Common myeloid progenitor, CD34-positive (primary cell): ENCODE measurements at places on chromosomes 2 and 18.

DNA sequence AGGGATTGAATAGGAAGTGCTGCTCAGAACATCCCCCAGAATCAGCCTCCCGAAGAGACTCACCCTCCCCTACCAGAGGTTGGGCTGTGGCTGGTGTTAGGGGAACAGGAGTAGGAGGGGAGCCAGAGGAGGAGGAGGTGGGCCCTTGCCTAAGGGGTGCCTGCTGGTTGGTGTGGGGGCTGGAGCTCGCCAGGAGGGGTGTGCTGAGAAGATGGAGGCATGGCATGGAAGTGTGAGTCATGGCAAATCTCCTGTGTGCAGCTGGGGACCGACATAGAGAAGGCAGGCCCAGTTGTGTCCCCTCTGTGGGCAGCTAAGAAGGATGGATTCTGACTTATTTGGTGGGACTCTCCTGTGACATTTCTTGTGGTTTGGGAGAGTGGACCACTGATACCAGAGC is 73.7 kb downstream of the DGKD start:
- DNase-seq: peak; percentile 19

DNA sequence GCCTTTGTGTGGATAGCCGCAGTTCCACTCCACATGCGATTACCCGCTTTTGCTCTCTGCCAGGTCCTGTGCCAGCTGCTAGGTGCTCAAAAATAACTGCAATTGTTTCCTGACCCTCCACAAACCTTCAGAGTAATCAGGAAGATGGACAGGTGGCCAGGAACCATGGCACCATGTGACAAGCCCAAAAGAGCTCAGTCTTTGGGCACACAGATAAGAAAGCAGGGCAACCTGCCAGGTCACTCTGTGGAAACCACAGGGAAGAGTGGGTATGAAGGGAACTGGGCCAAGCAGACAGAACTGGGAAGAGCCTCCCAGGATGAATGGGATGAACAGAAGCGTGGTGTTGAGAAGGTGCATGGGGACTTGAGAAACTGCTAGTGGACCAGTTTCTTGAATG is 79.4 kb upstream of the AGAP1 start:
- no peak for DNase-seq

DNA sequence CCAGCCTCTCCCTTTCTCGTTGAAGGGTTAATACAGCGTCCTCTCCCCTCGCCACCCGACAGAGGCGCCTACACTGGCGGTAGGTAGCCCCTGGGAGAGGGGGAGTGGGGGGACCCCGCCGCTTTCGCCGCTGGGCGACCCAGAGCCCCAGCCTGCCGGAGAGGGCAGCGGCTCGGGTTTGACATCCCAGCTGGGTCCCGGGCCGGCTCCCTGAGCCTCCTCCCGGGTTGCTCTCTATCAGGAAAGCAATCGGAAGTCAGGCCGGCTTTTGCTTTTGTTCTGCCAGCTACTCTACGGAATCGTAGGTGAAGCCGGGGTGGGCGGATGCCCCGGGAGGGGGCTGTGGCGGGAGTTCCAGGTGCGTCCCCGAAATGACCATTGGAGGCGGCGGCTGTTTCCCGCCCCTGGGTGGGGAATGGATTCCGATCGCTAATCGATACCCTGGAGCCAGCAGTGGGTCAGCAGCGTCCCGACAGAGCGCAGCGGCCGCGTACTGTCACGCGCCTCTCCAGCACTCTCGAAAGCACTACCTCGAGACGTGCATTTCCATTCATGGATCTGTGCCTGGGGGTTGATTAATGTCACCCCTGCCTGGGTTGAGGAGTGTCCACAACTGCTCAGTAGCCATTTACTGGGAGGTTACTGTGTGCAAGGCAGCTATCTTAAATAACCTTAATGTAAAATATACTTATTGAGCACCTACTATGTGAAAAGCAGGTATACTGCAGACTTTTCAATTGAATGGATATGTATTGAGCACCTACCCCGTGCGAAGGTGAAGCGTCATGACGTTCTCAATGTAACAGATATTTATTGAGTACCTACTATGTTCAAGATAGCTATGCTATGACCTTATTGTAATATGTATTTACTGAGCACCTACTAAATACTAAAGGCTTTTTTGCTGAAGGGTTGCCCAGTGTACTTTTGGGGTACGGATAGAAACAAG is 1.1 kb downstream of the MAPK4 start:
- DNase-seq: peak; percentile 2

DNA sequence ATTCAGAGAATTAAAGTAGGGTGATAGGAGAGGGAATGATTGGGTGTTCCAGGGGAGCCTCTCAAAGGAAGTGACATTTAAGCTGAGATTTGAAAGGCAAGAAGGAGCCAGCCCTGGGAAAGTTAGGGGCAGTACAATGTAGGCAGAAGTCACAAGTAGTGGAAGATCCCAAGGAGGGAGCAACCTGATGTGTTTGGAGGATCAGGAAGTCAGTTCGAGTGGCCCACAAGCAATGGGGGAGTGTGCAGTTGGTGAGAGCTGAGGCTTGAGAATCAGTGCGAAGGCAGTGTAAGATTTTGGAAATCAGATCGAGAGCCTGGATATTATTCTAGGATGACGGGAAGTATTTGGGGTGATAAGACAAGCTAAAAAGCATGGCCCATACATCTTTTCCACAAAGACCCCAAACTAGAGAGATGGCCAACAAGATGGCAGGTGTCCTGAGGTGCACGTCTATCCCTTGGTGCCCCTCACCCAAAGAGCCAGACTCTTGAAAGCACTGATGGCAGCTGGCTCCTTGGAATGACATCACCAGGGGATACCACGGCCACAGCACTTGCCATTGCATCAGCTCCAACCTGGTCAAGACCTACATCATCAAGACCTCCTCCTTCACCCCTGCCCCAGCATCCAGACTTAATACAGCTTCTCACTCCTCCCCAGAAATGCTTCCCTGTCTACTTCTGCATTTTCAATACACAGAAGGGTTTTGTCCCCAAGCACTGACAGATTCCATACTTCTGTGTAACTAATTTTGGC is 127.3 kb downstream of the BCL2 start:
- peak; percentile 76 for DNase-seq

DNA sequence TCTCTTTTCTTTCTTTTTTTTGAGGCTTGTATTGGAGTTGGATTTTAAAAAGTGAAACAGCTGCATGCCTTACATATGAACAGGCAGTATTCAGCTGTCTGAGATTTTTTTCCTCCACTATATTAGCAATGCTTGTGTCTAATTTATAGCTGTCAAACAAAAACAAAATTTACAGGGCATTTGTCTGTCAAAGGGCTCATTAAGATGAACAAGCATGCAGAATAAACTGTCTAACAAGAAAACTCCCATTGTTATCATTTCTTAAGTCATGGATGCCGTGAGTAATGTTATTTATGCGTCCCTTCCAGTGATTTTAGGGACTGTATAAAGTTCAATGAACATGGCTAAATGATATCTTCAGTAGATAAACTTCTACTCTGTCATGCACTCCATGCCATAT is 674.7 kb downstream of the PLCL1 start:
- no peak for DNase-seq

DNA sequence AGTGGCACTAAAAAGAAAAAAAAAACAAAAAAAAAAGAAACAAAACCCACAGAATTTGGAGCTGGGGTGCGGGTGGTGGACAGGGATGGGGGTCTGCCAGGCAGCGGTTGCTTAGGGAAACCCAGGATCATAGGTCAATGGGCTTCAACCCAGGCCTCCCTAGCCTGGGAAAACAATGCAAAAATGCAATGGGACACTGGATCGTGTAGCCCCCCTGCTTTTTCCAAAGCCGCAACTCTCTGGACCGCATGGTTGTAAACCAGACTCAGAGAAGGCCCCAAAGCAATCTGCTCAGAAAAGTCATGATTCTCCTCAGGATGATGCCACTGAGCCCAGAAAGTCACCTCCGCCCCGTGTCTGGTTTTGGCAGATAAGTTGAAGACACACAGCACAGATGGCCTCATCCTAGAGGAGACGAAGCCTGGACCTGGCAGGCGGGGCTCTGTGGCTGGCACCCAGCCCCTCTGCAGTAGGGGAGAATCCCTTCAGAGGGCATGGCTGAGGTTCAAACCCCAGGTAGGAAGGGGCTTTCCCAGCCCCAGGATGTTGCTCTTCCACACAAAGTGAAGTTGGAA is 5.1 kb downstream of the DLX2 start:
- peak; percentile 67 for DNase-seq

- DNase-seq: no peak
These were observed 473.2 kb upstream of the SPHKAP start for GRCh38 chr2:228654707-228655106.

DNA sequence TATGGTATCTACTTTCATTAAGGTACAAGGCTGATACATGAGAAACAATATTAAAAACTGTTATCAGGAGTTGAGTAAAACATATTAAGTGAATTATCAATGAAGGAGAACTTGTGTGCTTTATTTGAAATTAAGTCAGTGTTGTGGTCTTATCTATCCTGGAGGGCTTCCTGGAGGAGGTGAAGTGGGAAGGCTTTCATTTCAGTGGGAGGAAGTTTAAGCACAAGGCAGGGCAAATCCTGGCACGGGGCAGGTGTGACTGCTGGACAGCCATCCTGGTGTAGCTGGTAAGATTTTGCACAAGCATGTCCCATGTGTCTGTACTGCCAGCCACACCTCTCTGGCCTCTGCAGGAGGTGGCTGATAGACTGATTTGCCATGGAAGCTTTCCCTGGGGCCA is 159.7 kb upstream of the SKOR2 start:
- DNase-seq: no peak

DNA sequence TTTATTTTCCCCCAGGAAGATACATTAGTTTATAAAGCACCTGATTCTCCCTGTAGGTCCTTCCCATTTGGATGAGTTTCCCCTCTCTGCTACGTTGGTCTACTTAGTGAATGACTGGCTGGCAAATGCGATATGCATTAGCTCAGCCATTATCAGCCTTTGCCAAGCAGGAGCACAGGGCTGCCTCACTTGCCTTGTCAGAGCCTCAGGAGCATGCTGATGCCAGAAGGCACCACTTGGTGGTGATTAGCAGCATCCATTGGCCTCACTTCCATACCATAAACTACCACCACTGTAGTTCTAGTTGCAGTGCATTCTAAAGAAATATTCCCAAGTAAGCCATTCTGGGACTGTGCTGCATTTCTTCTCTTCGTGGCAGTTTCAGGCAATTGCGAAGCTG is 442.8 kb upstream of the CHST9 start:
- no peak for DNase-seq

- no peak for DNase-seq
These were observed 73.6 kb upstream of the NCK2 start for GRCh38 chr2:105671156-105671555.

DNA sequence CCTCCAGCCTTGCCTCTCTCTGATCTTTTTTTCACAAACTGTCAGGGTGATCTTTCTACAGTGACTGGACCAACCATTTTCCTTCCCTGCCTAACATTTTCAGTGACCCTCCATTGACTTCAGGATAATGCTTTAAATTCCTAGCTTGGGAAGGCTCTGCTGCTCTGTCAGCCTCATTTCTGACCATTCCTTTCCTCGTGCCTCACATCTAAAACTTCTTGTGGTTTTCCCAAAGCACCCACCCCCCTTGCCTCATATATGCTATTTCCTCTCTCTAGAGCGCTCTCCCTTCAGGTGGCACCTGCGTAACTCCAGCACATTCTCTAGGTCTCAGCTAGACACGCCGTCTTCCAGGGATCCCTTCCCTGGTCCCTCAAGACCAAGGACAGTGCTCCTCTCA is 37.2 kb downstream of the DRC1 start:
- DNase-seq: no peak

GRCh38 chr18:75727456-75727855 is 300.0 kb upstream of the SMIM21 start:
- DNase-seq: peak; percentile 15

DNA sequence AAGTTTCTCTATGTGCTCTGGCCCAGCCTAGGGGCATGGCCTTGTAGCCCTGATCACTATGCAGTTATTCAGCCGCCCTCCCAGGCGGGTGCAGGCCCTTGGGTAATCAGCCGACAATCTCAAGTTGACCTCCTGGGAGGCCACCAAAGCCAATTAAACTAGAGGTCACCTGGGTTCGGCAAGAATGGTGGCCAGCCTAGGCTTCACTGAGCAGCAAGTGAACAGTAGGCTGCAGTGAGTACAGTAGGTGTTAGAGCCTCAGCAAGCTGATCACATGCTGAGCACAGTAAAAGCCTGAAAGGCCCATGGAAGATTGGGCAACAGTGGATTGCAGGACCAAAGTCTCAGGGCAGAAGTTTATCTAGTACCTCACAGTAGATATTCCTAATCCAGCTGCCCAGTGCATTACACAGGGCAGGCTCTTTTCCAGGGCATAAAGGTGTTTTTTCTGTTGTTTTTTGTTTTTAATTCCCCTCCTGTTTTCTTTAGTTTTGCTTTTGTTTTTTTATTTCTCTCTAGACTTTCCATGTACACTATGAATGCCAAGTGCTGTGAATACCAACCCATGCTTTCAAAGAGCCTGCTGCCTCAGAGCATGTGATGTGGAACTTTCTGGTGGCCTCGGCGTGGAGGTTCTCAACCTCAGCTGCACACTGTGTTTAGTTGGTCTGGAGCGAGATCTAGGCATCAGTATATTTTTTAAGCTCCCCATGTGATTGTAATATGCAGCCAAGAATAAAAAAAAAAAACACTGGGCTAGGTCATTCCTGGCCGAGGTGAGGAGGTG is 55.9 kb upstream of the ATL2 start:
- DNase-seq: no peak

DNA sequence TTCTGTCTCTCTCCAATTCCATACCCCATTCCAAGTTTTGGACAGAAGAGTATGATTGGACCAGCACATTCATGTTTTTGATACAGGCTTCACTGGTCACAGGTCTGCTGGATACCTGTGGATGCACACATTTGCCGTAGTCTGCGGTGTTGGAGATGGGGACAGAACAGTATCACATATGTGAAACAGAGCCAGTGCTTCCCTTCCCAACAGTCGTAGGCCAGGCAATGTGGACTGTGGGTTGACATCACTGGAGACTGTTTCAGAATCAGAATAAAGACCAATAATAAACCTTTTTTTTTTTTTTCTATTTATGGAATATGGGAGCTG is 18.7 kb downstream of the ACSL3 start:
- no peak for DNase-seq
